Activated CD4-positive, alpha-beta T cell treated with anti-CD3 and anti-CD28 coated beads, Interleukin-2, amount 10 ng/mL, durations not matched to agents 24 days and 14 days (primary cell): ENCODE measurements at places on chromosomes 13 and 19. TPM values are rescaled to one million over a fixed set of nuclear protein-coding genes. Genes with fewer than 3 reads are reported as not detected.

Gene INAFM1
- 10.6 and 11.0 TPM in 2 replicates for total RNA-seq

Gene FXYD3
- not detected in 2 replicates for total RNA-seq

Gene ZNF766
- 18.2 and 19.9 TPM in 2 replicates for total RNA-seq

Gene ADAMTSL5
- 5.4 and 6.6 TPM in 2 replicates for total RNA-seq

GRCh38 chr13:86425170-86425815 lies 626.1 kb upstream of the SLITRK6 start:
- DNase-seq: no peak
- no peaks in the 10 kb centered on the region for H3K4me1 ChIP-seq
- no peak overlapping the region for H3K27ac ChIP-seq
- H3K36me3 ChIP-seq: no peaks in the 10 kb centered on the region

GRCh38 chr13:38530492-38530891 lies 156.4 kb upstream of the FREM2 start:
- no peaks in the 10 kb centered on the region for H3K36me3 ChIP-seq
- no peak overlapping the region for H3K27ac ChIP-seq

Gene SAFB
- total RNA-seq: 142 and 143 TPM in 2 replicates

GRCh38 chr19:19366434-19367396 lies 38.8 kb upstream of the GATAD2A start:
- H3K27ac ChIP-seq: peak overlapping the region; percentile 39
- H3K36me3 ChIP-seq: no peaks in the 10 kb centered on the region
- H3K27me3 ChIP-seq: no peaks in the 10 kb centered on the region
- peaks cover 14% of the 10 kb centered on the region for H3K4me1 ChIP-seq

GRCh38 chr19:29851769-29852521 lies 40.2 kb downstream of the CCNE1 start:
- peak overlapping the region; percentile 69 for H3K27ac ChIP-seq
- H3K27me3 ChIP-seq: no peaks in the 10 kb centered on the region
- peaks cover 13% of the 10 kb centered on the region for H3K4me1 ChIP-seq
- no peak for DNase-seq

DNA sequence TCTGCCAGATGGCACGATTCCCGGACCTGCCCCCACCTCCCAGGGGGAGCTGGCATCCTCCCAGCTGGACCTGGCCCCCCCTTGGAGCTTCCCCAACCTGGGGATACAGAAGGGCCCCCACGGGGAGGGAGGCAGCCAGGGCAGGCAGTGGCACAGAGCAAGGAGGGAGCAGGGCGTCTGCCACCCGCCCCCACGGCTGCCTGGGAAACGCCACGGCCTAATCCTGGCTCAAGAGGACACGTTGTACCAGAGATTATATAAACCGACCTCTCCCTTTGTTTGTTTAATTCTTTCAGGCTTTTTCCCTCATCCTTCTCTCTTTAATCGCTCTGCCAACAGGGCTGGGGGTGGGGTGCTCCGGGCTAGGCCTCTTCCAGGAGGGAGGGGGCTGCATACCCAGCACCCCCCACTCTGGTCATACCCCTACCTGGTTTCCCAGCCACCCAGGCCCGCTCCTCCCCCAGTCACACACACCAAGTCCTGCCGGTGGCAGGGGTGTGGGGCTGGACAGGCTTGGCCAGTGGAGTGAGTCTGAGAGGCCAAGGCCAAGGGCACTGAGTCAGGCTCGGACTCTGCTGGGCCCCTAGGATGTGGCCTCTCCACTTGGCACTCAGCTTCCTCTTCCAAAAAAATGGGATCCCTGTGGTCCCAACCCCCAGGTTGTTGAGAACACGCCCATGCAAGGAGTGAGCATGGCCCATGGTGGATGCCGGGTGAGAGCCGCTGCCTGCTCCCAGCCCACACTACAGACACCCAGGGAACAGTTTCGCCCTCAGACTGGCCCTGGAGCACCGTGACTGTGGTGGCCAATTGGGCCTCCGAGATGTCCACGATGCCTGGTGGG lies 29.5 kb upstream of the NFIC start:
- H3K36me3 ChIP-seq: no peaks in the 10 kb centered on the region
- DNase-seq: no peak
- H3K27me3 ChIP-seq: no peaks in the 10 kb centered on the region
- no peak overlapping the region for H3K4me3 ChIP-seq

Gene HIPK4
- total RNA-seq: not detected in 2 replicates

- H3K36me3 ChIP-seq: peaks cover 46% of the 10 kb centered on the region
- H3K4me3 ChIP-seq: peak overlapping the region; percentile 58
- peak; percentile 66 for DNase-seq
- peaks cover 63% of the 10 kb centered on the region for H3K4me1 ChIP-seq
- peak overlapping the region; percentile 80 for H3K27ac ChIP-seq
Observed at GRCh38 chr19:53873773-53874605, 6.3 kb downstream of the MYADM start.

DNA sequence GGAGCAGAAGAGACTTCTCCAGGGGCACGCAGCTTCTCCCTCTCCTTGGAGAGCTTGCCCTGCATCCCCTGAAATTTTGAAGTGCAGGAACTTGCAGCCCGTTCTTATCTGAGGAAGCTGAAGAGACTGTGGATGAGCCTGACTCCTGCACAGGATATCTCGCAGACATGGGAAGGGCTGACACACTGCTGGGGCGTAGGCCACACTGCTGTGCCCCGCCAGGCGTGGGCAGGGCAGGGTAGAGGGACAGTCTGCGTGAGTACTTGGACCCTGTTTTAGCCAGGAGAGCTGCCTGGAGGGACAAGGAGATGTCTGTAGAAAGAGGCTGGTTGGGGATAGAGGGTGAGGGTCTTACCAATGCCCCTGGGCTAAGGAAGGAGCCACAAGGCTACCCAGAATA lies 353.7 kb upstream of the NBEA start:
- H3K36me3 ChIP-seq: no peaks in the 10 kb centered on the region
- DNase-seq: no peak
- no peaks in the 10 kb centered on the region for H3K4me1 ChIP-seq
- no peaks in the 10 kb centered on the region for H3K27me3 ChIP-seq

Gene MEIOSIN
- total RNA-seq: not detected in 2 replicates

Gene CEACAM16
- total RNA-seq: not detected in 2 replicates

- no peak for DNase-seq
- H3K27me3 ChIP-seq: no peaks in the 10 kb centered on the region
- H3K4me1 ChIP-seq: peaks cover 3% of the 10 kb centered on the region
- H3K27ac ChIP-seq: no peak overlapping the region
Observed at GRCh38 chr19:10885201-10886169, 14.1 kb downstream of the CARM1 start.

Gene CDX2
- total RNA-seq: not detected in 2 replicates

DNA sequence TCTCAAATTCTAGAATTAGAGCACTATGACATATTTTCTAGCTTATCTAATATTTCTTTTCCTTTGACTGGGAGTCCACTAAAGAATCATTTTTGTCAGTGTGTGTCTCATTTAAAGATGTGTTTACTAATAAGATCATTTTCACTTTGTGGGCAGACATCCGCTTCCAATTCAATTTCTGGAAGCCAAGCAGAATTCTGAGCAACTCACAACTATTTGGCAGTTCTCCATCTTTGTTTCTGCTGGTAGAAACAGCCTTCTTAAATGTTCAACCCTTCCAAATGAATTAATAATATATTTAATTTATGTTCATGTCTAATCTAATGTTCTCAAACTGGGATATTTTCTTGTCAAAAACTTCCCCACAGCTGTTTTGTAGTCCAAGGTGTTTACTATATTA lies 411.8 kb downstream of the KCTD12 start:
- H3K4me3 ChIP-seq: no peak overlapping the region
- DNase-seq: no peak
- no peaks in the 10 kb centered on the region for H3K4me1 ChIP-seq
- no peaks in the 10 kb centered on the region for H3K36me3 ChIP-seq
